Activated T-cell treated with anti-CD3 and anti-CD28 coated beads, Interleukin-2, amount 50 U/mL, for 72 hours (primary cell): ENCODE measurements at places on chromosomes 1 and 21. TPM values are rescaled to one million over a fixed set of nuclear protein-coding genes. Genes with fewer than 3 reads are reported as not detected.

- DNase-seq = no peak
- no peak overlapping the region for H3K4me3 ChIP-seq
- no peaks in the 10 kb centered on the region for H3K27me3 ChIP-seq
- H3K4me1 ChIP-seq = peaks cover 32% of the 10 kb centered on the region
- H3K36me3 ChIP-seq = no peaks in the 10 kb centered on the region
Measured at GRCh38 chr1:235878082-235878811, 11.5 kb upstream of the LYST start.

GRCh38 chr21:31236528-31236927 is 107.5 kb downstream of the TIAM1 start:
- peaks cover 17% of the 10 kb centered on the region for H3K36me3 ChIP-seq
- peak; percentile 14 for DNase-seq
- peak overlapping the region; percentile 21 for H3K4me3 ChIP-seq
- no peak overlapping the region for H3K27ac ChIP-seq
- peaks cover 23% of the 10 kb centered on the region for H3K4me1 ChIP-seq

GRCh38 chr1:217718873-217719272 is 87.7 kb downstream of the SPATA17 start:
- H3K27me3 ChIP-seq = no peaks in the 10 kb centered on the region
- no peak for DNase-seq
- no peaks in the 10 kb centered on the region for H3K36me3 ChIP-seq
- H3K4me3 ChIP-seq = no peak overlapping the region

DNA sequence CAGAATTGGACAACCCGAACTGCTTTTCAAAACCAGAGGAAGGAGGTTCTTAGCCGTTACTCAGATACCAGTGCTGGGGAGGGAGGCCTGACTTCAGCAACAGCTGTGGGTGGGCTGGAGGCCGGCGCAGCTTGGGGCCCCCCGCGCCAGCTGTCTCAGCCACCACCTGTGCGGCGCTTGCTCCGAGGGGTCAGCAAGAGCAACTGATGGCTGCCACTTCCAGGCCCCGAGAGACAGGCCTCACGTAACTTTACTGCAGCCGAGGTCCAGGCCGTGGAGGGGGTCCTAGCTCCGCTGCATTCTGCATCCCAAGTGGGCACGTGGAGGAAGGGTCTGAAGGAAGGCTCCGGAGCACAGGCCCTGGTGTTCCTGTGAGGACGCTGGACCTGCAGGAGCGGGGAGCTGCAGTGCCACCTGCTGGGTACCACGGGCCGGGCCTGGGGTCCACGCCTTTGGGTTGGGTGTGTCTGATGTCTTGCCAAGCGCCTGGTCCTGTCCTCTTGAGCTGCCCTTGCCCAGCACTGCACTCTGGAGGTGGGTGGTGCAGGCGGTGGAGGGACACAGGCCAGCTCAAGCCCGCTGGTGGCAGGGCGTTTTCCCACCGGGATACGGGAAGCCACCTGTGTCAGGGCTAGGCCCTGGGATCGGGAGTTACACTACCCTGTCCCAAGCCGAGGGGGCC is 9.8 kb downstream of the THAP3 start:
- no peaks in the 10 kb centered on the region for H3K4me1 ChIP-seq
- H3K27me3 ChIP-seq = no peaks in the 10 kb centered on the region
- peaks cover 2% of the 10 kb centered on the region for H3K36me3 ChIP-seq
- peak; percentile 45 for DNase-seq
- no peak overlapping the region for H3K27ac ChIP-seq

CTNNBIP1 gene
- total RNA-seq = 16.3 TPM
